ENCODE measurements at places on chromosomes 2 and 18. TPM values are rescaled to one million over a fixed set of nuclear protein-coding genes. Genes with fewer than 3 reads are reported as not detected.

- DNase-seq = no peak
These were observed 152.6 kb downstream of the IKZF2 start for GRCh38 chr2:212998626-212999359.

Gene OTX1
- total RNA-seq = not detected

DNA sequence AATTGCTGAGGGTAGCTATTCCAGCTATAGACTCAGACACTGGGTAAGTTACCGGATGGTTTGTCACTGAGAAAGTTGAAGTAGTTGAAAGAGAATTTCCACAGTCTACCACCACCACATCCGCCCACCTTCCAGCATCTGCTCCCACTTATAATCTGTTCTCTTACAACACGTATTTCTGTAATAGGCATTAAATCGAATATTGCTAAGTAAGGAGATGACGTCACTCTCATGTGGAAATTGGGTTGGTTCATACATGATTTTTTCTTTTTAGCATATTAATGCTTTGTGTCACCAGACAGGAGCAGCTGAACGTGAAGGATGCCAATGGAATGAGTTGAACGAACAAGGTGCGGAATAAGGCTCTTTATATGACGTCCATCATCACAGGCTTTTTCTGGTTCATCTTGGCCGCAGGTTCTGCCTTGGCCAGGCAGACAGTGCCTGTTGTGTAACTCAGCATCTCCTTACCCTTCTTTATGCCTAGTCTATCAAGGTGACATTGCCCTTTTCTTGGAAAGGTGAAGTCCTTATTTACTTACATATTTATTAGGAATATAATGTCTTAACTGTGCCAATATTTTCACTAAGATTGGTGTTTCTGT, 45.9 kb downstream of the THUMPD2 start:
- no peak for DNase-seq

DNA sequence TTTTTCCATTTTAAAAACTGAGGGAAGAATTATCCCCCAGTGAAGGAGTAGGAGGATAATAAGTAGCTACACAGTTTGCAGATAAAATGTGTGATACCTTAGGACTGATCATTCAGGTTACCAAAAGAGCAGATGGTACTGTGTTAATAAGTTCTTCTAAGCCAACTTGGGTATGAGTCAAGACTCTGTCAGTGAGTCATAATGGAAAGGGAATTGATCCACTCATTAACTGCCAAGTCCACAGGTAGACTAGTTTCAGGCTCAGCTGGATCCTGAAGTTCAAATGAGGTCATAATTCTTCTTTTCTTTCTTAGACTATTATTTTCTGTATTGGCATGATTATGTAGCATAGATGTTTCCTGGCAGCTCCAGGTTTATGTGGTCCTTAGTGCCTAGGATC, 142.4 kb upstream of the ALPP start:
- DNase-seq = no peak

Gene RNF152
- 10.4 TPM for total RNA-seq

DNA sequence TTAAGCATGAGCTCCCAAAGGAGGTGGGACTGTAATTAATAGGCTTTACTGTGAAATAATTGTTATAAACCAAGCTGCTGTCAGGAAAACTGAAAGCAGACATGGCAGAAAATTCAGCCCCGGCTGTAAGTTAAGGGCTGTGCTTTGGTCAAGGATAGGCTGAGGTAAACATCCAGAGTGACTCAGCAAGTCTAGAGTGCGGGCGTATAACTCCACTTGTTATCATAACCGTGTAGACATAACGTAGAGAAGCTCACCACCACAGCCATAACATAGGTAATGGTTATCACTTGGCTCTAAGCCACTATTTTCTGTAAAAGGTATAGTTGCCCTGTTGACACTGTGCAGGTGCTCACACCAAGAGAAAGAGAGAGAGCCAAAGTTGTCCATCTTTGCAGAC, 316.8 kb downstream of the DCDC2C start:
- DNase-seq = no peak

DNA sequence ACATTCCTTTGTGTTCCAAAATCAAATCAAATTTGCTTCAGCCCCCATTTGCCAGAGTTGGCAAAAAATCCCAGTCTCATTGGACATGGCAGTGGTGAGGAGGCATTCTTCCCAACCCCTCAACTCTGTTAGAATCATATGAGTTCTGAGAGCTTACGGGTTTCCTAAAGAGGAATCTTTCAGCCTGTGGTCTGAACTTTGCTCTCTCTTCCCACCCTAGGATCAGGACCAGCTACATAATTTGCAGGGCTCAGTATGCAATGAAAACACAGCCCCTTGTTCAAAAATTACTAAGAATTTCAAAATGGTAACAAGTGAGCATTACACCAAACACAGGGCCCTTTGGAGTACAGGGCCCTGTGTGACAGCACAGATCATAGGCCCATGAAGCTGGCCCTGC, 47.1 kb upstream of the RMND5A start:
- DNase-seq = no peak

Gene FBXO48
- total RNA-seq = 1.0 TPM

DNA sequence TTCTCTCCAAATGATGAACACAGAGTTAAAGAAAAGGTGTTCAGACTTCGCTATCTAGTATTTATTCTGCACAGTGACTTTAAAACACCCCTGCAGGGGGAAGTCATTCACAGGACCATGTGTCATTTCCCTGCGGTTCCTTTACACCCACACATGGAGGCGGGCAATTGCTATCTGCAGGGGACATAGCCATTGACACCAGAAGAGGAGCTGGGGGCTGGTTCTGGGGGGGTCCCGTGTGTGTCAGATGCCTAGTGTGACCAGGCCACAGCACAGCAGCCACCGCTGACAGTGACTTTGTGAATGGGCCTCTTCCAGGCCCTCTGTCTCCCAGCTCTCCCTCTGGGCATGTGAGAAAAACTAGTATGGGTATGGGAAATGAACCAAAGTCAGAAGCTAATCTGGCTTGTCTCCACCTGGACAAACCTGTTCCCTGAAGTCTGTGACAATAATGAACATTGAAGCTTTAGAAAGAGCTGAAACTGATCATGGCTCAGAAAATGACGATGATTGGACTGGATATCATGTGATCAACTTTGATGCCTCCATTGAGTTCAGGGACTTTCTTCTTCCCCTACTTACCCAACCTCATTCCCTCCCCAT, 7.5 kb upstream of the GBX2 start:
- no peak for DNase-seq

Gene MYO7B
- total RNA-seq = 0.44 TPM

DNA sequence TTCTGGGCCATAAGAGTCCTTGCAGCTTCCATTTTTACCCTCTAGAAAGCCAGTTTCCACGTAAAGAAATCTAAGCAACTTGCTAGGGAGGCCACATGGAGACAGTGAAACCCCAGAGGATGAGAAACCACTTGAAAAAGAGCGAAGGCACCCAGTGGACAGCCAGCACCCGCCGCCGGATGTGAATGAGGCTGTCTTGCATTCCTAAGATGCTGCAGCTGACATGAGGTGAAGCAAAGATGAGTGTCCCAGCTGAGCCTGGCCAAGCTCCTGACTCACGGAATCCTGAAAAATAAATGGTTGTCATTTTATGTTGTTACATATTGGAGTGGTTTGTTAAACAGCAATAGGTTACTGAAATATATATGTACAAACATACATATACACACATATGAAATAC, 65.9 kb upstream of the STPG4 start:
- DNase-seq = no peak

DNA sequence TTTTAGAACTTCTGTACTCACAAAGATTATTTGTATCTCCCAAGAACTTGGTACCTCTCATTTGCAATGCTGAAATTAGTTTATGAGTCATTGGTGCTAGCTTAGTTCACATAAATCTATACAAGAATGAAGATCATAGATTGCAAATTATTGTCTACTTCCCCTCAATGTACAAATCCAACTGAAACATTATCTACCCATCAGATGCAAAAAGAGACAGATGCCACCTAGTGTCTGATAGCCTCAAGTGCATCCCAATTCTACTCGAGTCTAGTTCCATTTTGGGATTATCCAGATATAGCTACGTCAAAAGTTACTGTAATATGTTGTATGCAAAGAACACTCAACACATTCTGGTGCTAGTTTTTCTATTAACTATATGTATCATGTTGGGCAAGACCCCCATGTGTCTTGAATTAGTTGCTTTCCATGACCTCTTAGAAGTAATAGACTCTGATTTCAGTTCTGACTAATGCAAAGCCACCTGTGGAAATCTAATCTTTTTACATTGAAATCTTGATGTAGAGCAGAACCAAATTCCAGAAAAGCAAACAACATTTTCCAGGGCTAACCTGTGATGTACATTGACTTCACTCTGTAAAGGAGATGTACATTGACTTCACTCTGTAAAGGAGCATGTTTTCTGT, 210.0 kb downstream of the RBM43 start:
- DNase-seq = no peak

Gene IL1RL1
- 1.1 TPM for total RNA-seq

DNA sequence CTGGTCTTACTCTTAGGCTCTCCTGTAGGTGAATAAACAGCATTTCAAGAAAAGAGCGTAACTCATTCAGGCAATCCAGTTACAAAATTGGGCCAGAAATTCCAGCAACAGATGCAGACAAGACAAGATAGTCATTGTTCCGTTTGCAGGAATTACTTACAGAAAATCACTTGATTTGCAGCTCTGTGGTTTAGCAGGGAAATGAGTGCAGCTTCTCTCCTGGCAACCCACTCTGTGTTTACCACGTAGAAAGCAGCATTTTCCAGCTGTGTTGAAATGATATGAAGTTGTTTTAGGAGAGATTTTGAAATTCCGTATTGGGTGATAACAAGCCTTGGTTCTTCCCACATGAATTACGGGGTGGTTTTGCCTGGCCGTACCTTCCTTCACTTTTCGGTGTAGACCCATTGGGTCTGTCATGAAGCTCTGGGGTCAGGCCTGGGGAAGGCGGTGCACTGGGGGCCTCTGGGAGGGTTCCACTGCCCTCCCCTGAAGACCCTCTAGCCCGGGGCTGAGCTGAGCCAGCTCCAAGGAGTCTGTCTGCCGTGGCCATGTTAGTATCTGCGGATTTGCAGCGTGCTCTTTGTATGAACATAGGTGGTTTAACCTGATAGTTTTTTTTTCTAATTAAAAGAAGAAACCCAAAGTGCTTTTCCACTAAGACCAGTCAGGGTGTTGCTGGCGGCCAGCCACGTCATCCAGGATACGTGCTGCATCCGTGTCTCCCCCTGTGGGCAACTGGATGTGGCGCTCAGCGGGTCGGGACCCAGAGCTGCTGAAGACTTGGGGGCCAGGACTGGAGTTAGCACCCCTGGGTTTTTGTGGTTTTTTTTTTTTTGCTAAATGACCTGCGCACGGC, 58.9 kb upstream of the KCNG2 start:
- DNase-seq = peak; percentile 19

- DNase-seq = peak; percentile 63
These were observed 60.9 kb upstream of the SLC14A2 start for GRCh38 chr18:45554389-45554737.

DNA sequence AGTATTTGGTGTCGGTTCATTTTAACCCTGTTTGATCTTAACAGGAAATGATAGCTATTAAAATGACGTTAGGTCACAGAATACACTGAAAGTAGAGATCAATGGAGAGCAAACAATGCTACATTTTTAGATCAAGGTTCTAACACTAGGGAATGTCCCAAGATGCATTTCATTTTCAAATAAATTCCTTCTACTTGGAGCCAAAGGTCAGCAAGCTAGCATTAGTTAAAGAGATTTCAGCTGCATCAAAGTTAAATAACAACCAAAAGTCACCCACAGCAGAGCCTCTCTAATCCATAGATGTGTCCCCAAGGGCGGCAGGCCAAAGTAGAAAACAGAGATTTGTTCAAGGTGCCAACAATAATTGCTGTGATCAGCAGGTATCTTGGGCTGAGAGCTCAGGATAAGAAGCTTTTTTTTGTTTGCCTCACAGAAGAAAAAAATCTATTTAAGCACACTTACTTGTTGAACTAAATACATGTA, 1233.6 kb upstream of the TMEFF2 start:
- DNase-seq = no peak

DNA sequence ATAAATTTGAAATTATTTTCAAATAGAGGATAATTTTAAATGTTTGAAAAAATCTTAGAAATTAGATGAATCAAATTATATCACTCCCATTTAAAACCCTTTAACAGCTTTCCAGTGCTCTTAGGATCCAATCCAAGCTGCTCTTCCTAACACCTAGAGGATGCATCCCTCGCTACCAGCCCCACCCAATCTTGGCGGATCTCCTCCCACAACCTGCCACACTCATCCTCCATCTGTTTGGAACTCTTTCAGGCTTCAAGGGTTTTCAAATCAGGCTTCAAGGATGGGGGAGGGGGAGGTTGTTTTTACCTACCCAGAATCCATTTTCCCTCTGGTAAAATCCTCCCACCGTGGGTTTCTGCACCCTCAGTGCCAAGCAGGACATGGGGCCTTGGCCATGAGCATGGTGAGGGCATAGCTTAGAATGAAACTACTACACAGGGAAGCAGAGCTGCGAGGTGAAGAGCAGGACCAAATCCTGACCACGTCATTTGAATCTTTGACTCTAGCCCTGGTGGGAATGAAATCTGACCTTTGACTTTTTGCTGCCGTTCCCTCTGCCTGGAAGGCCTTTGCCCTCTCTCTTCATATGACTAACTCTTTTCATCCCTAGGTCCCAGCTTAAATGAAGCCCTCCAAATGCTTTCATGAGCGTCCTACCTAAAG, 113.0 kb upstream of the MAPRE2 start:
- no peak for DNase-seq

- DNase-seq = no peak
These were observed 579 bp downstream of the LOXL3 start for GRCh38 chr2:74552914-74553811.

DNA sequence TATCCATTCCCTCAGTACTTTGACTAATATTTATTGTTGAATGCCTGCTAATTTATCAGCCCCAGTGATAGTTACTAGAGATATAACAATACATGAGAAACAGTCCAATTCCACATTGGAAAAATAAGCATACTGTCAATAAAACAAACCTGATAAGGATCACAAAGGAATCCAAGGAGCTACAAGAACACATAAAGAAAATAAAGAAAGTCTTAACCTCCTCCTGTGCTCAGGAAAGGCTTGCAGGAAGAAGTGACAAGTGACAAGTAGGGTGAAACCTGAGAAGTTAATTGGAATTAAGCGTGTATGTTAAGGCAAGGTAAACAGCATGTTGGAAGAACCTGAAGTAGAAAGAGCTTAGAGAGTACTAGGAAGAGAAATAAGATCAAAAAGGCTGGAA, 20.3 kb upstream of the ASNSD1 start:
- no peak for DNase-seq
